ENCODE measurements at places on chromosomes 16 and 17.

DNA sequence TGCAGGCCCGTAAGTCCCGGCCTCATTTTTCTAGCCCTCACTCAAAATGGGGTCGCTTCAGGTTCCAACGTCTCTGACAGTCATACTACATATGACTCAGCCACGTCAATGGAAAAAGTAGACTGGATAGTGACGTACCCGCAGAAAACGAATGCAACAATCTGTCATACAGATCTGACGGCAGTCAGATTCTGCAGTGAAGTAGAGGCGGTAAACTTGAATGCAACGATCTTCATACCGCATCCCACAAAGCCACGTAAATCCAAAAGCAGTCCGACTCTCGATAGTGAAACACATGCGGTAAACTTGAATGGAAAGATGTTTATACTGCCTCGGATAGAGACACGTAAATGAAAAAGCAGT lies 38.4 kb upstream of the ARL4D start:
- DNase-seq = no peak

- no peak for DNase-seq
Observed at GRCh38 chr17:49862781-49863331, 15.0 kb upstream of the TAC4 start.

DNA sequence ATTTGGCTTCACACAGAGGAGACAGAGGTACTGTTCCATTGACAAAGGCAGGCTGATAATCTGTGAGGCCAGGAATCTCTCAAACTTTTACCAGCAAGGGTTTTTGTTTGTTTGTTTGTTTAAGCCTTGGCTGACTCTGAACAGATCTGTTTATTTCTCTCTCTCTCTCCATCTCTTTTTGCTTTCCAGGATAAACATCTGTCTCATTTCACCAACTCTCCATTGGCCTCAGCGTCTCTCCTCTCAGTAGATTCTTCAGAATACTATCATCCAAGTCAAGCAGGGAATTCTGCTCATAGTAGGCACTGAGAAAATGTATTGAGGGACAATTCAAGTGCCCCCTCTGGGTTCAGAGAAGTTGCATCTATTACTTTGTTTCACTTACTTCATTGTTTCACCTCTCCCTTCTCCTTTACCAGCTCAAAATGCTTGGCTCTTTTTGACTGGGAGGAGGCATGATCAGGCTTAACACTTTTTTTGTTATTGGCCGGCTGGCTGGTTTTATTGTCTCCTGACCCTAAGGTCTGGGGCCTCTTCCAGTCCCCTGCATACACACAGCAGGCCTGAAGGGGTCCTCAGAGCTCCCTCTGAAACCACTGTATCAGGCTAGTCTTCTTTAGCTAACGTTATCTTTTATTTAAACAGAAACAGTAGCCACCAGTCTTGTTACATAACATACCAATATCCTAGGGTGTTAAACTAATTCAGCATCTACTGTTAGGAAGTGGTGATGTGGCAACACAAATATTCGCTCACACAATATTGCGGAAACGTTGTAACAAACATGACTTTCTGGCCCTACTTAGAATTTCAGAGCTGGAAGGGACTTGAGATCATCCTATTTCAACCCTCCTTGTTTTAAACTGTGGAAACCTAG lies 2.0 kb upstream of the YPEL2 start:
- no peak for DNase-seq

DNA sequence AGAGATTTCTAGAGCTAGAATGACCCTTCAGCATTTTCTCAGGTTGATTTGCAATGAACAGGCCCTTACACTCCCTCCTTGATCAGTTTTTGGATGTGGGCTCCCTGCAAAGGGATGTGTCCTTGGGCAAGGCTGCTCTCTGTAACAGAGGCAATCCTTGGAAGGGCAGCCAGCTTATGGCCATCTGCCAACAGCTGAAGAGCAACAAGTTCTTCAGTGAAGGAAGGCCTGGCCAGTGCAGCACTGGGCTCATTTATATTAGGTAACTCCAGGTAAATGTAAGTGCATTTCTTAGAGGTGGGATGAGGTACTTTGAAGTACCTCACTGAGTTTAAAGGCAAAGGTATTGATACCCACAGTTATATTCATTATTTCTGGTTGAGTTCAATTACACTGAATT lies 114.3 kb upstream of the KCNJ16 start:
- no peak for DNase-seq

DNA sequence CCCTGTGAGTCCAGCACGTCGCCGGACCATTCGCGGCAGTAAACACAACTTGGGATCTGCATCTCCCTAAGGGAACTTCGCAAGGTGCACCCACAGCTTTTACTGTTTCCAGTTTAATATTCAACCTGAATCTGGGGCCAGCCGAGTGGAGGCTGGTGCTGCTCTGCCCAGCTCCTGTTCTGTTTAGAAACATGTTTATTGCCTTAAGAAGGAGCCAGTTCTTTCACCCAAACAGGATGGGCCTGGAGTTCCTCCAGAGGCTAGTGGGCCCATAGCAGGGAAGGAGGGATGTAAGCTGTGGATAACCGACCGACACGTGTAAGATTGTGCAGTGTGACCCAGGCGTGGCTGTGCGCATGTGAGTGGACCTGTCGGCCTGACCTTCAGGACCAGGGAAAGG lies 17.4 kb downstream of the TBC1D24 start:
- no peak for DNase-seq

- DNase-seq = no peak
Observed at GRCh38 chr17:34895383-34895782, 65.9 kb downstream of the CCT6B start.
